ENCODE measurements at places on chromosomes 5 and 9.

- DNase-seq: no peak
Observed at GRCh38 chr9:27542508-27542907, 12.9 kb upstream of the MOB3B start.

DNA sequence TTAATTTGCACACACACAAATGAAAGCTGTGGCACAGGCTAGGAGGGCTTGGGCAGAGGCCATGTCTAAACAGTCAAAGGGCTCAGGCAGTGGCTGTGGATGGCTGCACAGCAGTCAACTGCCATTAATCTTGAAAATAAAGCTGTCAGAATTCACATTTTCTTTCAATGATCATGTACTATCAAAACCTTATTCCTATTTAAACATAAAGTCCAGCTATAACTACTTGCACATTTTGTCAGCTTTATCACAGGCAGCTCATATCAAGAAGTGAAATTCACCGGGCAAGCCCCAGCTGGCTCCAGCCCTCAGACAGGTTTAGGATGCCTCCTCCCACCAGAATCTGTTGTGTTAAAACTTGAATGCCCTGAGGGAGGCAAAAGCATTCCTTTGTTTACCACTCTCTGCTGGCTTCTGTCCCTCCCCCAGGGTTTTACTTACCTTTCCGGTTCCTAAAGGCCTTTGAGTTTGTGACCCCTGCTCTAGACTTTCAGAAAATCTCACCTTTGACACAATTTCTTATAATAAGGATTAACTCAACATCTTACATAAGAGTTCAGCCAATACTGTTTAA, 54.9 kb upstream of the GRAMD2B start:
- no peak for DNase-seq

- DNase-seq: no peak
Observed at GRCh38 chr9:137308057-137308619, 6.1 kb upstream of the NRARP start.

GRCh38 chr5:19608444-19609002, 379.5 kb downstream of the CDH18 start:
- DNase-seq: no peak

DNA sequence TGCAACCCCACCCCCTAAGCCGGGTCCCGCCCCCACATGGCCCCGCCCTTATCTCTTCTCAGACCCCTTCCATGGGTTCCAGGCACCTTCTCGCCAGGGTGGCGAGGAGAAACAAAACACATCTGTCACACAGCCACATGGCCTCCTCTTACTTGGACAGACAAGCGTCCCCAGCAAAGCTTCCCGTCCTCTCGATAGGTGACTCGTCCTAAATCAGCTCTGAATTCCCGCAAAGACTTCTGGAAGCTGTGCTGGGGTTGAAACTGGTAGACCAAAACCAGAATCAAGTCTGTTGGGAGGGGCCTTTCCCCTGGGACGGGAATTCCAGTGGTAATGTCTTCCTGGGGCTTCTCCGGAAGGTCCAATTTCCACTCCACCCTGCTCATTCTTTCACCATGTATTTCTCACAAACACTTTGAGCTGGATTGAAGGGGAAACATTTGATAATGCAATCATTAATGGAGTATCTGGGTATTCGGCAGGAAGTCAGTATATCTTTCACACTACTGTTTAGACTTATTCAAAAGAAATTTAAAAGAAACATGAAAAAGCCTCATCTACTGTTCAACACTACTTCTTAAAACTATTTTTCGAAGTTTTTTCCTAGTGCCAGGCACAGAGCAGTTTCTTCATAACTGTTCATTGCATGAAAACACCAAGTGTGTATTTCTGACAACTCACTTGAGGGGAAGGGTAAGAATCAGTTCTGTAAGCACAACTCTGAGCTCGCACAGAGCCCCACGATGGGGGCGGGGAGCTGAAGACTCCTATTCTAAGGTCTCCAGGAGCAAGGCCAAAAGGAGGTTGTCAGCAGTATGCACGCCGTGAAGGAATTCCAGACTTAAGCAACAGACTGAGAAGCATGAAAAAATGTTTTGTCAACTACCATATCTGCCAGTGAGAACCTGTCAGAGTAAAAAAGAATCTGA, 644 bp upstream of the CTNNAL1 start:
- DNase-seq: no peak
